ENCODE measurements at places on chromosomes 16 and 17.
A peak's percentile ranks its signal among the peaks of the same experiment; 100 is the strongest.

DNA sequence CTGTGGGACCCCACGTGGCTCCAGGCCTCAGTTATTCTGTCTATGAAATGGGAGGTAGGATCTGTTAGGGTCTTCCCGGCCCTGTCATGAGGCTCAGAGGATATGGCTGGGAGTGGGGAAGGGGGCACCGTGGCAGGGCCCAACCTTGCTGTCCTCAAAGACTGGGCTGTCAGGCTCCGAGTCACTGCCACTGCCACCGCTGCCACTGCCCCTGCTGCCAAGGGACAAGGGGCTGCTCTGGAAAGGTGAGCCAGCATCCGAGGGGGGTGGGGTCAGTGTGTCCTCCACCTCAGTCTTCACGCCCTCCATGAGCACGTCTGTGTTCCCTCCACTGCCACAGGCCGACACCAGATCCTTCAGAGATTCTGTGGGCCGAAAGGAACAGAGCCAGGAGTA is 19.2 kb downstream of the SREBF1 start:
- no peak for DNase-seq

- no peak for DNase-seq
Measured at GRCh38 chr17:73901661-73902415, 257.6 kb upstream of the SDK2 start.

GRCh38 chr17:62126292-62126691 is 61.2 kb upstream of the MED13 start:
- DNase-seq, result no peak

DNA sequence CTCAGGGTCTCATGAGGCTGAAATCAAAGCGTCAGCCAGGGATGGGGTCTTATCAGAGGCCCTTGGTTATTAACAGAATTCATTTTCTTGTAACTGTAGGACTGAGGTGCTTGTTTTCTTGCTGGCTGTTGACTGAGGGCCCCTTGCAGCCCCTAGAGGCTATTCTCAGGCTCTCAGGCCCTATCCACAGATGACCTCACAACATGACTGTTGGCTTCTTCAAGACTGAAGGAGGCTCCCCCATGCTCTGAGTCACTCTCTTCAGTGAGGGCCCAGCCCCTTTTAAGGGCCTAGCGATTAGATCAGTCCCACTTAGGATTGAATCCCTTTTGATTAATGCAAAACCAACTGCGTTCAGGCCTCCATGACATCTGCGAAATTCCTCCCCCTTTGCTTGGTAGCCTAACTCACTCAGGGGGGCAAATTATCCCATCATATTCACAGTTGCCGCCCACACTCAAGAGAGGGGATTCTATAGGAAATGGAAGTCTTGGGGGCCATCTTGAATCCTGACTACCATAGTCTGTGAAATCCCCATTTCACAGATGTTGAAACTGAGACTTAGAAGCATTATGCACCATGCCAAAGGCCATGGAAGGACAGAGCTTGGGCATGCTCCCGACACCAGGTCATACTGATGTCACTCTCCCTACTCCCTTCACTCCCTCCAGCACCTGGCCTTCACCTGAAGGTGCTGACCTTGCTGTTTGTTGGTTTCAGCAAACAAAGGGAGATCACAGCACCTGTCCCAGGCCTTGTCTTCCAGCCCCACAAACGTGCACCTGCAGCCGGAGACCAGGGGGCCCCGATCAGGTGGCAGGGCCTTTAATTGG is 592.3 kb downstream of the MAF start:
- no peak for DNase-seq

GRCh38 chr16:3713587-3714242 is 3.6 kb downstream of the TRAP1 start:
- no peak for DNase-seq

DNA sequence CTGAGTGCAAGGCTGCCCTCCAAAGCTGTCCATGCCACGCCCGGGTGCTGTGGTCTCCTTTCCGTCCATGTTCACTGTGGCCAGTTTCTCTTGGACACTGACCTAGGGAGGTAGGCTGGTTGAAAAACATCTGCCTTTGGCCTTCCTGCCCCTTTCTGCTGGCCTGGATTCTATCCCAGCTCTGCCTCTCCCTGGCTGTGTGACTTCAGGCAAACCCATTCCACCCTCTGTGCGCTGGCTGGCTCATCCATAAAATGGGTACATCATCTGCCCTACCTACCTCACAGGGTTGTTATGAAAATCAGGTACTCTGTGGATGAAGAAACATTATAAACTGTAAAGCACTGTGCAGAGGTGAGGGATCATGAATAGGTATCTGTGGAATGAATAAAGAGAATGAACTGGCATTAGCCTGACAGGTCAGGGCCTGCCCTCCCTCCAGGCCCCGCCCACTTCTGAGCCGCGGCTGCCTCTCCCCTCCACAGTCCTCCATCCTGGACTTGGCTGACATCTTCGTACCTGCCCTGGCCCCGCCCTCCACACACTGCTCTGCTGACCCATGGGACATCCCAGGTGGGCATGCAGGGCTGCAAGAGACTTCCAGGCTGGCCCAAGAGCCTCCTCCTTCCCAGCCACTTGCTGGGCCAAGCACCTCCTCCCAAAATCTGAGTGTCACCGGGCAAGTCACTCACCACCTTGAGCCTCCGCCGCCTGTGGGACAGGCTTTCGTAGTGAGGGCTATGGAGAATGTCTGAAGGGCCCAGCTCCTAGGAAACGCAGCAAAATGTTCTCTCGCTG is 7.0 kb upstream of the SPATA20 start:
- DNase-seq, result no peak

DNA sequence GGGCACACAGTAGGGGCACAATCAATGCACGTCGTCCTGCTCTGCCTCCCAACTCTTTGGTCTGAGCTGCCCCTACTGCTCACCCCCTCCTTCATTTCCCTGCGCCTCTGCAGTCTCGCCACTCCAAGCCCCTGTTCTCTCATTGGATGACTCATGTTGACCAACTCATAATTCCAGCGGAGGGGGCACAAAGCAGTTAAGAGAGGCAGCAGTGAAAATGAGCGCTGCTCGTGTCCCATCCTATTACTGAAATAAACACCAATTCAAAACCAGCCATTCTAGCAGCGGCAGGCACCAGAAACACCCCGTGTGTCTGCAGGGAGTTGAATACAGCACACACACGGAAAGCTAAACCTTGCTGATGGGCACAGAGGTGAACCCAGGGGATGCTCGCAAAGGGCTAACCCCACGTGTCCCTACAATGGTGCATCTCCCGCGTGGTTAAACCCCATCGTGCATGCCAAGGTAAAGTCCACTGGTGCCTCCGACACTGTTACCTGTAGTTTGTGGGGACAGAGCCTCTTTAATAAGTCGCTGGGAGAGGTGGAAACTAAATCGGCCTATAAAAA is 310.4 kb downstream of the XYLT1 start:
- DNase-seq, result no peak

DNA sequence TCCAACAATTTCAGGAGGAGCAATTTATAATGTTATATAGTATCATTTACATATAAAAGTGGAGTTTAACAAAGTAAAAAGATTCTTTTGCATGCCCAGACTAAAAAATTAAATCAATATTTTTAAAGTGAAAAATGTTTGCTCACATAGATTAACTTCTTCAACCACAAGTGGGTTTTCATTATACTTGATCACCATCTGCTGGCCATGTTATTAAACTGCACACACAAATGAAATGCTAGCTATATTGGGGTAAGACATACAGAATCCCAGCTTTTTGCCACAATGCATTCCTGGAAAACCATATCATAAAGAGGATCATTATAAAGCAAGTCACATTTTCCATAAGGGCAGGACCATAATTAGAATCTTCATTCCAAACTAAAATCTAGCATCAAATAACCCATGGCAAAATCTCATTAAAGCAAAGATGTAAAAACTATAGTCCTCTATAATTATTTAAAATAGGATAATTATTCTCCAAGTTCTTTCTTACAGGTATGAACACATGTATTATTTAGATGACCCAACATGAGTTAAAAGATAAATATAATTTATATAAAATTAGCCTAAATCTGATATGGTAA is 26.3 kb downstream of the CEP112 start:
- peak; percentile 28 for DNase-seq

DNA sequence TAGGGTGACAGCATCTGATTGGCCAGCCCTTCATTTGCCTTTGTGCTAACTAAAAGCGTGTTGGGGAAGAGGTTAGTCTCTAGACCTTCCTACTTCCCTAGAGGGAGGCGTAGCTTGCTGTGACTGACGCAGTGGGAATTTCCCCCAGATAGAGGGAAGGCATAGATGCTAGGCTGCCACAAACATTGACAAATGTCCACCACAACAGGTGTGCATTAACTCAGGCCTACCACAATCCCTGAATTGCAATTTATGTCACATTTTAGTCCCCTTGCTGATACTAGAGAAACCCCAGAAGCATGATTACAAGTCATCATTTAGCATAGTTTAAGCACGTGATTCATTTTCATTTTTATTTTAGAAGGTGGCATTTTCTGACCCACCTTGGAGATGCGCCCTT is 76.3 kb upstream of the WSB1 start:
- no peak for DNase-seq

DNA sequence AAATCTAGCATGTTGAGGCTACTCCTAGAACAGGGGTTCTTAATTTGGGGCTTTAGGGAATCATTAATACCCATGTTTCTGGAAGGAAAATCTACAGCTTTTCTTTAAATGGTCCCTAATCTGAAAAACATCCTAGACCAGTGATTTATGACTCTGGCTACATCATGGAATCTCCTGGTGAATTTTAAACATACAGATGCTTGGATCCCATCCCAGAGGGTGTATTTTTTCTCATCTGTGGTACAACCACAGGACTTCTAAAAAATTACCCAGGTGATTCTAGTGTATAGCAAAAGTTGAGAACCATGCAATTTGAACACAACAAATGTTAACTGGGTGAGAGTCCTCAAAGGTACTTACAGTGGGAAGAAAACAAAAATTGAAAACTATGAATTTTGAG is 41.5 kb downstream of the KANSL1 start:
- DNase-seq, result no peak

DNA sequence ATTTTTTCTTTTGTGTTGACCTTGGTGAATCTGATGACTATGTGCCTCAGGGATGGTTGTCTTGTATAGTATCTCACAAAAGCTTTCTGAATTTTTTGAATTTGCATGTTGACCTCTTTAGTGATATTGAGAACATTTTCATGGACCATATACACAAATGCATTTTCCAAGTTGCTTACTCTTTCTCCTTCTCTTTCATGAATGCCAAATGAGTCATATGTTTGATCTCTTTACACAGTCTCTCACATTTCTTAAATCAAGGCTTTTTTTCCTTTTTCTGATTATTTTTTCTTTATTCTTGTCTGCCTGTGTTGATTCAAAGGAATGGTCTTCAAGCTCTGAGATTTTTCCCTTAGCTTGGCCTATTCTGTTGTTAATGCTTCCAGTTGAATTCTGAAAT is 46.6 kb upstream of the KCNJ16 start:
- DNase-seq, result no peak

GRCh38 chr16:3282103-3282729 is 1.1 kb upstream of the ZNF263 start:
- no peak for DNase-seq

DNA sequence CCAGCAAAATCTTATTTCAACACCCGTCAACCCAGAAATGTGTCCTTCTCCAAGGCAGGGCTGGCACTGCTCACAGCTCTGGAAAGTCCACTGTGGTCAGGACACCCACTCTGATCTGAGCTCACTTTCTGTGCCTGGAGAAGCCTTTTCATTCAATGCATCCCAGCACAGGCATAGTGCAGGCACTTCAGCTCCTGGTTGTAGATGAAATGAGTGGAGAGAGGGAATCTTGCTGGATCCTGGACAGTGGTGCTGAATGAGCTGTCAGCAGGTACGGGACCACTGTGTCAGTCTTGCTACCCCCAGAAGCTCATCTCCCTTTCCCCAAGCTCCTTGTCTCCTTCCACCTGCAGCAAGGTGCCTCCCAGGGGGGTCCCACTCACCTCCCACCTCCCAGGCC is 86.1 kb upstream of the SALL1 start:
- DNase-seq, result no peak

- no peak for DNase-seq
Measured at GRCh38 chr17:36535669-36536081, 888 bp downstream of the PIGW start.

GRCh38 chr16:79163691-79164387 is 436.7 kb downstream of the MAF start:
- DNase-seq, result no peak

Measured in effector memory CD8-positive, alpha-beta T cell (primary cell).